ENCODE measurements at places on chromosomes 2 and 18. TPM values are rescaled to one million over a fixed set of nuclear protein-coding genes. Genes with fewer than 3 reads are reported as not detected.

Gene CYP27C1
- not detected for total RNA-seq

Gene ACTG2
- not detected for total RNA-seq

Gene MRPL19
- 69.2 TPM for total RNA-seq

Gene UGT1A5
- not detected for total RNA-seq

Gene TDRD15
- 0.13 TPM for total RNA-seq

Gene GPR39
- not detected for total RNA-seq

Gene CHPF
- 27.6 TPM for total RNA-seq

Gene AMER3
- not detected for total RNA-seq

Gene ITPRIPL1
- 26.1 TPM for total RNA-seq

Data from activated T-helper 17 cell treated with anti-CD3 and anti-CD28 coated beads, Interleukin-2, amount 50 U/mL, for 72 hours (primary cell).